ENCODE measurements at places on chromosomes 7 and 10.

- DNase-seq: no peak
These were observed 3.4 kb downstream of the TNRC18 start for GRCh38 chr7:5420067-5420880.

GRCh38 chr10:74081192-74081803 is 69.3 kb downstream of the AP3M1 start:
- DNase-seq: no peak

- no peak for DNase-seq
These were observed 381.7 kb downstream of the THSD7A start for GRCh38 chr7:11450281-11450680.

GRCh38 chr7:30526163-30526562 is 21.5 kb upstream of the GGCT start:
- no peak for DNase-seq

DNA sequence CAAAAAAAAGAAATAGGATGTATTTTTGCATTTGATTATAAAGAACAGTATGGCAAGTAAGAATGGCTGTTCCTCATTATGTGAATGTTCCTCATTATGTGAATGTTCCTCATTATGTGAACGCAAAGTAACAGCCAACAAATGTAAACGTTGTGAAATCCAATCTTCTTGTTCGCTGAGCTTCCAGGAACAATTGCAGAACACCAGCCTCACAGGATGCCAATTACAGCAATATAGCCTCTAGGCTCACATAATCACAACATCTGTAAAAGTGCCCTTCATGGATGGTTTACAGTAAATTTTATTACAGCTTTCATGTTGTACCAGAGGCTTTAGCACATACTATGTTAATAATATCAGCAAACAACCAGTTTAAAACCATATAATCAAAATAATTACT is 71.6 kb downstream of the THSD7A start:
- peak; percentile 37 for DNase-seq

DNA sequence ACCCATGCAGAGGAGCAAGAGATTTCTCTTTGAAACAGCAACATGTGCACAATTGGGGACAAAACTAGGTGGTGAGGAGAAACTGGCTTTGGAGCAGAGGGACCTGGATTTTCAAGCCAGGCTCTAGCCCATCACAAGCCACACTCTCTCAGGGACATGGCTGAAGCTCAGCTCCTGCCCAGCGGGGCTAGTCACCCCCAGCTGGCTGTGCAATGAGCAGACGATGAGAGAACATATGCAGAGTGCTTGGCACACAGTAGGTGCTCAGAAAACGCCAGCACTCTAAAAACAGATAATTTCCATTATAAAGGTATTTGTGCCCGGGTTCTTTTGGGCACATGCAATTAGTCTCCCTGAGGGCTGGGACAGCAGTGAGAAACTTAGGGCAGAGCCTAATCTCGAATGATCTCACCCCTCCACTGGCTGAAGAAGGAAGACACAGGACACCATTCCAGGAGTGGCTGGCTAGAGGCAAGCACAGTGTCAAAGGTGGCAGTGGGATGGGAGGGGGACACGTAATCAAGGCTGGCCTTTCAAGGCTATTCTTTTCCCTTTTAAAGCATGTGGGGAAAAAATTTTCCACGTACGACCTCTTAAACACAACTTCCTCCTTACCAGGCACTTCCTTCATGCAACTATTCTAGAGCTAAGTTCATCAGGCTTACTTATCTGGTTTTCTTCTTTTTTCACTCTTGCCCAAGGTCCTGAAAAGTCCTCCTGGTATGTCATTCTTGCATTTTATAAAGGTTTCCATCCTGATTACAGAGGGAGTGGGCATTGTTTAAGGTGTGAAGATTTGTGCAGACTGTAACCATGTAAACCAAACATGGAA is 15.1 kb downstream of the FAM53B start:
- DNase-seq: no peak

DNA sequence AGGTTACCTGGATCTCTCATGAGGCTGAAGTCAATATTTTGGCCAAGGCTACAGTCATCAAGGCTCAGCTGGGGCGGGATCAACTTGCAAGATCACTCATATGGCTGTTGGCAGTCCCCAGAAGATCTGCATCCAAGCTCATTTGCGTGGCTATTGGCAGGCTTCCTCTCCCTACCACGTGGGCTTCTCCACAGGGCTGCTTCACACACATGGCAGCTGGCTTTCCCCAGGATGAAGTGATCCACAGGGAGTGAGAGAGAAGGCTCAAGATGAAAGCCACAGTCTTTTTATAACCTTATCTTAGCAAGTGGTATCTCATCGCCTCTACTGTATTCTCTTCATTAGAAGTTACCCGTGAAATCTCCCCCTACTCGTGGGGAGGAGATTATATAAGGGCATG is 167.4 kb downstream of the TMEM26 start:
- DNase-seq: no peak

GRCh38 chr10:115003396-115003795 is 65.4 kb downstream of the TRUB1 start:
- DNase-seq: no peak

DNA sequence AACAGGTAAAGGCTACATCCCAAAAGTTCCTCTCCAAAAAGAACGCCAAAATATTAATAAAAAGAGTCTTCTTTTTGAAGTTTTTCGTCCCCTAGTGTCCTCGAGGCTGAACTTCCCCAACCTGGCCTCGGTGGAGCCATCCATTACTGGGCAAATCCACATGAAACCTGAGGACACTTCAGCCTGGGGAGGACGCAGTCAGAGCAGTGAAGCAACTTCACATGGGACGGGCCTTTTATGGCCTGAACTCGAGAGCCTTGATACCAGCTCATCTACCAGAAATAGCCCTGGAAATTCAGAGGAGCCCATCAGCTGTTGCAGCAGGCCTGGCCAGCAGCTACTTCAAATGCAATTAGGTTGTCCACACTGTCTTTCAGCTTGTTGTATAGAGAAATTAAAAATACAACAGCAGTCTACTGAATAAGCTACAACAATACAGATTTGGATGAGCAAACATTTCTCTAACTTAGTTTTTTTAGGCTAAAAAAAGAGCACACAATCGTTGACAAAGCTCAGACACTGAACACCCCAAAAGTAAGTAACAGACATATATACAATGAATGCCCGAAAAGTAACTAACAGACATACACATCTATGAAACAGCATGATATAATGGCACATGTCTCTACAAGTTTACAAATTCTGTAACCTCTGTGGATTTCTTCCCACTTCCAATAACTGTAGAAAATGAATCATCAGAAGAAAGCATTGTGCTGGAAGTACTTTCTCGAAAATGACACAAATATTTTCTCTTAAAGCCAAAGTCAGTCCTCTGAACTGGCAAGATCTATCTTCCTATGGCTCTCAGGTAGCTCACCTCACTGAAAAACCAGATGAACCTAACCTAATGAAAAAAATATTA is at the start of gene SVIL:
Gene SVIL, minus strand, starts transcription at position 208 of the 862 bp plus-strand sequence. CDS start 79,913 bp downstream, outside the sequence.
- no peak for DNase-seq

DNA sequence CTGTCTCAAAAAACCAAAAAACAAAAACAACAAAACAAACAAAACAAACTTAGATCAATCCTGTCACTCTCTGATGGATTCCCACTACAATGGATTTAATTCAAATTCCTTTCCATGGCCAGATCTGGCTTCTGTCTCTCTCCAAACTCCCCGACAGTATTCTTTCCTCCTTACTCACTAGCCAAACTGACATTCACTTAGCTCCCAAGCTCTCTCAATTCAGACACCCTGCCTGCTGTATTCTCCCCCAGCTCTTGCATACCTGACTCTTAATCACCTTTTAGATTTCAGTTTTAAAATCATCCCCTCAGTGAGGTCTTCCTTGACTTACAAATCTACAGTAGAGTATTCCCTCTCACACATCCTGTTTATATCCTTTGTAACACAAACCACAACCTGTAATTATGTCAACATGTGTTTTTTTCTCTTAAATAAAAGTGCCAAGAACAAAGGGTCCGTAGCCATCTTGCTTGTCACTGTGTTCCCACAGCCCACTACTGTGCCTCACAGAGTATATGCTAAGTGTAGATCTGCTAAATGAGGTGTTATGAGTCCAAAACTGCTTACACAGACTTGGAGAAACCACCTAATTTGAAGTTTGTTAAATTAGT is 14.4 kb downstream of the HERPUD2 start:
- DNase-seq: no peak

GRCh38 chr7:150503581-150503980 is 11.1 kb upstream of the GIMAP7 start:
- no peak for DNase-seq

DNA sequence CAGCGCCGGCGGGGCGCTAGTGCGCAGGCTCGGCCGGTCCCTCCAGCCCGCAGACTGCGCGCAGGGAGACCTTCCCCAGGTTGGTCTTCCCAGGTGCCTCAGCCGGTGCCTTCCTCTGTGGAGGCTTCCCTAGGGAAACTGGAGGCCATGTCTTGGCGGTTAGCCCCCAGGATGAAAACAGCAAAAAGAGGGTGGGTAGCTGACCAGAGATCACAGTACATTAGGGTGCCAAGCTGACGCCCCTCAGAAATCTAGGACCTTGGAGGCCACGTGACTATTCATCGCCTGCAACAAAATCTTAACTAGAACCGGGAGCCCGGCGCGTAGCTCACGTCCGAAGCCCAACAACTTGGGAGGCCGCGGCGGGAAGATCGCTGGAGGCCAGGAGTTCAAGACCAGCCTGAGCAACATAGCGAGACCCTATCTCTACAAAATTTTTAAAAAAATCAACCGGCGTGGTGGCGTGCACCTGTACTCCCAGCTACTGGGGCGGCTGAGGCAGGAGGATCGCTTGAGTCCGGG is 327 bp upstream of the FIS1 start:
- DNase-seq: peak; percentile 79

DNA sequence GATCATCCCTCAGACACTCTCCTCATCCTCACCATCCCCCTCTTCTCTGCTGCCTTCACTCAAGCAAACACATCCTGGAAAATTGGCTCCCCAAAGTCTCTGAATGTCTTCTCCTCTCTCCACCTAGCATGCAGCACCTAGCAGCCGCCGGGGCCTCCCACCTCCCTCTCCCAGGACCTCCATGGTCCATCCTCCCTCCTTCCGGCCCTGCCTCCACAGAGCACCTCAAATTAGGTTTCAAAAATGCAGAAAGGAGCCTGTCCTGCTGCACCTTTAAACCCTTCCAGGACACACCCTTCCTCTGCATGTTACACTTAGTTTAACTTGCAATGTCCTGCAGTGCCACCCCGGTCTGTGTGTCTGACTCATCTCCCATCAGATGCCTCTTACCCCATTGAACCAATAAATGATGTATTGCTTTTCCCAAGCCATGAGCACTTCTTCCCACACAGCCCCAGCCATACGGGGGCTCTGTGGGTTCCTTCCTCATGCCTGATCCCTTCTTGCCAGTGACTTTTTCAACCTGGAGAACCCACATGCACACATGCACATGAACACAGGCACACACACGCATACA is 582.5 kb upstream of the MGMT start:
- DNase-seq: no peak

DNA sequence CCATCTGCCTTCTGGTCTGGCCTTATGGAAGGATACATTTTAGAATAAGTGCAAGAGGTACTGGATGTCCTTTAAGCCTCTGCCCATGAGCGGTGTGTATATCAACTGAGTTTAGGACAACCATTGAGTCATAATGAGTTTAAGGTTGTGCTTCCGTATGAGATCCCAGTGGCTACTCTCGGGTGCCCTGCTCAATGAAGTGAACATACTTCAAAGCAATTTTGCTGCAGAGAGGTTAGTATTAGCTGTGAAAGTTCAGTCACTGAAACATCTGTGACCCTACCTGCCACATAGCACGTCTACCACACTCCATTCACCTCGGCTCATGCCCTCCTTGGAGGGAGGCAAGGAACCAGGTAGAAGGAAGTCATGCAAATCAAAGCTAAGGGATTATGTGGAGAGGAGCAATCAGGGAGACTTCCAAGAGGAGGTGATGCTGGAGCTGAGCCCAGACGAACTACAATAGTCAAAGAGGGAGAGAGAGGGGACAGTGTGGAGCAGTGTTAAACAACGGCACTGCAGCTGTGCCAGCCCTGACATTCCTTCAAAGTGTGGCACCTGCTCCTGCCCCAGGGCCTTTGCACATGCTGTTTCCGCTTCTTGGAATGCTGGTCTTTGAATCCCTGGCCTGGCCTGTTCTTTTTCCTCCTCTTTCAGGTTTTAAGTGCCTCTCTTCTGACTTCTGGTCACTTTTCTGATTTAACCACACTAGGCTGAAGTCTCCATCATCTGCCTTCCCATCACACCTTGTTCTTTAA is 25.4 kb downstream of the BTBD16 start:
- no peak for DNase-seq

DNA sequence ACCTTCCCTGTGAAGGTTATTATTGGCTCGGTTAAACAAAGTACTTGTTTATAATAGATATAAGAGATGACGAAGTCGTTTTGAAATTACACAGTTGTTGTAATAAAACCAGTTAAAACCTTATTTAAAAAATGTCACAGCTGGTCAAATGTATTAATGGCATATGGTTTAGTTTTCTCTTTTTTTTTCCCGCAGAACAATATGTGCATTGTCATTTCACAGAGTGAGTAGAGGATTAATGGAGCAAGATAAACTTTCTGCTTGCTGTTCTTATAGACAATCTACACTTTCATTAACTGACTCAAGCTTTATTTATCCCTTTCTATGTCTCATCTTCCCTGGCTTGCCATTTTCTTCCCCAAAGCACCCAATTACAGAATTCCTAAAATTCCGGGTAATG is 404.3 kb upstream of the NPVF start:
- no peak for DNase-seq

DNA sequence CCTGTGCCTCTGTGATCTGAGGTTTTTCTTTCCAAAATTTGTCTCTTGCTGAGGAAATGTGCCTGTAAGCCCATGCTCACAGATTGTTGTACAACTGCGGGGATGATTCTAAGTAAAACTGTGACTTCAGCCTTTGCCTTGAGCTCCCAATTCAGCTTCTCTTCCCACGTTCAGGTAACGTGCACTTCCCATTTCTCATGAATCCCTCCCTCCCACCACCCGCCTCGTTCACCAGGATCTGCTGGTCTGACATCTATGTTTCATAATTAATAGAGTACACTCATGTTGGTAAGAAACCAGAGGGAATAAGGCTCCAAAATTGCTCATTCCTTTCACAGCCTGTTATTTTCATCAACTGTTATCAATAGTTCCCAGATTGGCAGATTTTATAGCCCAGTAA is 332.6 kb upstream of the TPK1 start:
- no peak for DNase-seq

GRCh38 chr7:157739031-157739430 is 402.2 kb downstream of the DNAJB6 start:
- no peak for DNase-seq
